ENCODE measurements at places on chromosomes 6 and 20.
A peak's percentile ranks its signal among the peaks of the same experiment; 100 is the strongest.

DNA sequence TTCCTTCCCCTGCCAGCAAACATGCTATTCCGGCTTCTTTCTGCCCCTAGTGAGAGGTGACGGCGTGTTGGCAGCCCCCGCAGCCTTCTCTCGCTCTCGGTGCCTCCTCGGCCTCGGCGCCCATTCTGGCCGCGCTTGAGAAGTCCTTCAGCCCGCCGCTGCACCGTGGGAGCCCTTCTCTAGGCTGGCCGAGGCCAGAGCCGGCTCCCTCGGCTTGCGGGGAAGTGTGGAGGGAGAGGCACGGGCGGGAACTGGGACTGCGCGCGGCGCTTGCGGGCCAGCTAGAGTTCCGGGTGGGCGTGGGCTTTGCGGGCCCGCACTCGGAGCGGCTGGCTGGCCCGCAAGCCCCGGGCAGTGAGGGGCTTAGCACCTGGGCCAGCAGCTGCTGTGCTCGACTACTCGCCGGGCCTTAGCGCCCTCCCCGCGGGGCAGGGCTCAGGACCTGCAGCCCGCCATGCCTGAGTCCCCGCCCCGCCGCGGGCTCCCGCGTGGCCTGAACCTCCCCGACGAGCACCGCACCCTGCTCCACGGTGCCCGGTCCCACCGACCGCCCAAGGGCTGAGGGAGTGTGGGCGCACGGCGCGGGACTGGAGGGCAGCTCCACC lies 20.0 kb upstream of the PXDC1 start:
- DNase-seq, result no peak

GRCh38 chr6:56772737-56773184 lies 130.1 kb upstream of the DST start:
- no peak for DNase-seq

- no peak for DNase-seq
Measured at GRCh38 chr6:22653980-22654610, 84.7 kb downstream of the HDGFL1 start.

- DNase-seq, result no peak
Measured at GRCh38 chr6:53727748-53728147, 62.2 kb upstream of the KLHL31 start.

DNA sequence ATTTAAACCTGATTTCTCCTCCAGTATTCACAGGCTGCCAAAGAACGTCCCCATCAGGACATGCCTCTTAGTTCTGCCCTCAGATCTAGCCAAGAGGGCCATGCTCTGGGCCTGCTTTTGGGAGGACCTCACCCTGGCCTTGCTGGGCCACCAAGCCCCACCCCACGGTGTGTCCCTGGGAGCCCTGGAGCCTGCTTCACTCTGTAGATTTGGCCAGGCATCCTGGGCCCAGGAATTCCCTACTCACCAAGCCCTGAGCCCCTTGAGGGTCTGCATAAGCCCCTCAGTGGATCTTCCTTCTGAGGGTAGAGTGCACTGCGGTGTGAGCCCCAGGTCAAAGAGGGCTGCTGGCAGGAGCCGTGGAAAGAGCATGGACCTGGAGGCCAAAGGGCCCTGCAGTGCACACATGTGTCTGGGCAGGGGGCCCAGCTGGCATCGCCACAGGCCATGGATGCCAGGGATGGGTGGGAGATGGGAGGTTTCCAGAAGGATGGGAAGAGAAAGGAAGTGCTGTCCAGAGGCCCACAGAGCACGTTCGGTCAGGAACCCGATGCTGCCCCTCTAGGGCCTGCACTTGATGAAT lies 98.0 kb downstream of the DACT2 start:
- no peak for DNase-seq

- no peak for DNase-seq
Measured at GRCh38 chr6:80341330-80341729, 234.9 kb downstream of the BCKDHB start.

DNA sequence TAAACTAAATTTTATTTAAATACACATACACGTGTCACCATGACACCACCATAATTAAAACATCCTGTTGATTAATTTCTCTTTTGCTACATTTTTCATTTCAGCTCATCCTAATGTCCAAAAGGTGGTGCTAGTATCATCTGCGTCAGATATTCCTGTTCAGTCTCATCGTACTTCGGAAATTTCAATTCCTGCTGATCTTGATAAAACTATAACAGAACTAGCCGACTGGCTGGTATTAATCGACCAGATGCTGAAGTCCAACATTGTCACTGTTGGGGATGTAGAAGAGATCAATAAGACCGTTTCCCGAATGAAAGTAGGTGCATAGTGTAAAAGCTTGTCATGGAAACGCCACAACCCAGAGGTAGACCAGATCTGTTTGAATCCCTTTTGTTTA lies 263.4 kb downstream of the UTRN start:
- no peak for DNase-seq

GRCh38 chr6:137490961-137491360 lies 3.2 kb downstream of the OLIG3 start:
- no peak for DNase-seq

DNA sequence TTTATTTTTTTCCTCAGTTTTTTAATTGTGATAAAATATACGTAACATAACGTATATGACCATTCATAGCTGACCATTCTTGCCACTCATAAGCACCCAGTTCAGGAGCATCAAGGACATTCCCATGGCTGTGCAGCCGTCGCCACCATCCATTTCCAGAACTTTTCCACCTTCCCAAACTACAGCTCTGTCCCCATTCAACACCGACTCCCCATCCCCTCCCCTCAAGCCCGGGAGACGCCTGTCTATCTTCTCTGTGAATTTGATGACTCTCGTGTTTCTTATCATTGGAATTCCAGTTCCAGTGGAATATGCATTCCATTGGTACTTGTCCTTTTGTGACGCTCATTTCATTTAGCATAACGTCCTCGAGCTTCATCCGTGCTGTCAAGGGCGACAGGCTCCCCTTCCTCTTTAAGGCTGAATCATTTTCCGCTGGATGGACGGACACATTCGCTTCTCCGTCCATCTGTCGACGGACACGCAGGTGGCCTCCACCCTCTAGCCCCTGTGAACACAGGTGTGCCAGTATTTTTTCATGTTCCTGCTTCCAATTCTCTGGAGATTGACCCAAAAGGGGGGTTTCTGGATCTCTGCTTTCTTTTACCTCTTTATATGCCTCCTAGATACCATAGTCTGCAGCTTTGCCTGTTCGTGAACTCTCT lies 88.1 kb downstream of the YTHDF1 start:
- no peak for DNase-seq

- DNase-seq, result no peak
Measured at GRCh38 chr6:49155316-49155715, 307.7 kb downstream of the MMUT start.

GRCh38 chr6:134446896-134447295 lies 129.0 kb upstream of the SGK1 start:
- DNase-seq, result no peak

DNA sequence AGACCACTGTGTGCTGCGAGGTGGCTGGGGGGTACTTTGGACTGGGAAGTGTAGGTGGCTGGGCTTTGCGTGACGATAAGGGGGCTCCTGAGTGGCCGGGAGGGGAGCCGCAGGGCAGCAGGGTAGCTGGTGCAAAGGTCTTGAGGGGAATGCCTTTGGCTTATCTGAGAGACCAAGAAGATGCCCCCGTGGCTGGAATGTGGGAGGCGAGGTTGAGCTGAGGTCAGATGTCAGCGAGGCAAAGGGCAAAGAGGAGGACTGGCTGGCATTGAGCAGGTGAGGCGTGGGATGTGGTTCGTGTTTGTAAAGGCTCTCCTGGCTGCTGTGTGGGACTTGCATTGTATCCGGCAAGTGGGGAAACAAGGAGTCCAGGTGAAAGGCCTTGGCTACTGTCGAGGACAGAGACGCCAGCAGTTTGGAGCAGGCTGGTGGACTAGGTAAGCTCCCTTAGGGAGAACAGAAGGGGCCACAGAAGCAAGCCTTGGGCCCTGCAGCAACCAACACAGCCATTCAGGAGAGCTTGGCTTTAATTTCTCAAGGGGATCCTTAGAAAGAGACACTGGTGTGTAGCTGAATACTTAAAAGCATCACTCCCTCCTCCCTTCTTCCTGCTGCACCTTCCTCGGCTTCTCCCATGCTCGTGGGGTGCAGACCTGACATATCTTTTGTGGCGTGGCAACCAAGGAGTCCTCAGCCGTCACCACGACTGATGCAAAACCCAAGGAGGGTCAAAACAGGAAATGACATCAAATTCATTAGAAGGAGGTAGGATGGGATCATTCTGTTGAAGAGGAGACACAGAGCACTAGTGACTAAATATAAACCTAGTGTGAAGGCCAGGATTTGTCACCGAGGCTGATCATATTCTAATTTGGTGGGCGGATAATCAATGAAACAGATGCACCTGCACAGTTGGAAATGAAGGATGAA lies 53.5 kb upstream of the ERVFRD-1 start:
- DNase-seq, result no peak

GRCh38 chr6:43143235-43144128 lies 27.6 kb upstream of the SRF start:
- peak; percentile 74 for DNase-seq

GRCh38 chr20:11778206-11778570 lies 139.5 kb upstream of the BTBD3 start:
- DNase-seq, result no peak

DNA sequence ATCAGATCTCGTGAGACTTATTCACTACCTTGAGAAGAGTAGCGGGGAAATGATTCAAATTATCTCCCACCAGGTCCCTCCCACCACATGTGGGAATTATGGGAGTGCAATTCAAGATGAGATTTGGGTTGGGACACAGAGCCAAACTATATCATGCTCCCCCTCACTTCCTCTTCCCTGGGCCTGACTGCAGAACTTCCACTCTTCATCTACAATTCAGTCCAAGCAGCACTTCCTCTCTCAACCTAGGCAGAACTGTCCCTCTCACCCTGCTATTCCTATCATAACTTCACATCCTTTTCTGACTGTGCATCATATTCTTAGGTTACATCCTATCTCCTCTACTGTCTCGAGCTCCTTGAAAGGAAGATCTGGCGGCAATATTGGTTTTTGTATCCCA lies 184.0 kb upstream of the HDDC2 start:
- no peak for DNase-seq

DNA sequence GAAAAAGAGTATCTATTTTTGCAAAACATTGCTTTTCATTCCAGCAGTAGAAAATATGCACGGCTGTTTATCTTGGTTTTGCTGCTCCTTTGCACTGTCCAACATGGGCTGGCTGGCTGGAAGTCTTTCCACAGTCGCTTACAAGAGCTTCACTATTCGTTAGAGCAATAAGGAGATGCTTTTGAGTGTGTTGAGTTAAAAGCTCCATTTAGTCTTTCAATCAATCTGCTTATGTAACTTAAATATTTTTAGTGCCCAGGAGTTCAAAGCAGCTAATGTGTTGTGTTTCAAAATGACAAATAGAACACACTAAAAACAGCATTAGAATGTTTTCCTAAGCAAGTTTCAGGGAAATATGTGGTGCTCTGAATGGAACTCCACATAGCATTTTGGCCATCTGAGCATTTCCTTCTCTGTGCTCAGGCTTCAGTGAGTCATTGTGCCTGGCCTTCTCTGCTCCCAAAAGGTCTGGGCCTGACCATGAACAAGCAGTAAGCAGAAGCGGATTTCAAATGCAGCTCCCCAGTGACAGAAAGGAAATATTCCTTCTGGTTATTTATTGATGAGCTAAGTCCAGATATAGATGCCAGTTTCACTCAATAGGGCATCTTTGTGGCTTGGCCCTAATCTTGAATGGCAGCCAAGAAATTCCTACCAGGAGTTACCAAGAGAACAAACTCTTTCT lies 580.3 kb downstream of the TENT5A start:
- DNase-seq, result no peak

DNA sequence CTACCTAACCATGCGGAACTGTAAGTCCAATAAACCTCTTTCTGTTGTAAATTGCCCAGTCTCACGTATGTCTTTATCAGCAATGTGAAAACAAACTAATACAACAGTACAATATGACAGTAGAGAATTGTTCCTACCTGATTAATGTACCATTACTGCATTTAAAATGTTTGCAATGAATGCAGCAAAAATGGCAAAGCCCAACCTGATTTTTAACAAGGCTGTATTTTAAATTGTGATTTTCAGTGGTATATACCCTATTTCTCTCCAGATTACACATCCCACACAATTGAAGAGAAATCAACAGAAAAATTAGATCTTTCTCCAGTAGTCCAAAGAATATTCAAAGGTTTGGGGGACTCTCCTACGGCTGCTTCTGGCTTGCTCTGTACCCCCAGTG lies 3.3 kb upstream of the PCSK2 start:
- no peak for DNase-seq

GRCh38 chr6:72363844-72364740 lies 257.8 kb upstream of the KCNQ5 start:
- DNase-seq, result no peak

DNA sequence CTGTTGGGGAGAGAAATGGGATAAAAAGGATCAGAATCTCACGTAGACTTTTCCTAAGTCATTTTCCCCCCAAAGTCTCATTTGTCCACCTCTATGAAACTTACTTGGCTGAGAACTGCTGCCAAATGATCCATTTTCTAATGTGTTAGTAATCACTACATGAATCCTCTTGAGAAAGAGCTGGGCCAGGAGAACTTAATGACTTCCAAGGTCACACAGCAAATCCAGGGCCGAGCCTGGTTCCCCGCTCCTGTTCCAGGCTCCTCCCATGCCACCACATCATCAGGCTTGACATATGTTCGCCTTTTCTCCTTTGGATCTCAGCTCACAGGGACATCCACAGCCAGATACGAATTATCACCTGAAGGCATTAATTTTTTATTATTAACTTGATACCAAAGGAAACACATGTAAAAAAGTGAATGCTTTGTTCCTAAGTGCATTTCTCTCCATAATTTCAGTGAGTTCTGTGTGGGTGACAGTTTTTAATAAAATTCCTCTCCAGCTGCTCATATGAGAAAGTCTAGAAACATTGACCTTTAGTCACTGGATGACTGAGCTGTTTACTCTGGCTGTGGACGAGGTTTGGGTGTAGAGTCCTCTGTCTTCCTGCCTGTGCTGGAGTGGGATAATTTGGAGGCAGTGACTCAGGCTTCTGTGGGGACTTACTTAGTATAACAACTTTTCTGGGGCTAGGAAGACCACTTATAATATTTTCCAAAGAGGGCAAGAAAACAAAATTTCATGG lies 276.3 kb downstream of the PAX1 start:
- no peak for DNase-seq

GRCh38 chr6:10951675-10952282 lies 64.9 kb downstream of the SYCP2L start:
- peak; percentile 13 for DNase-seq

DNA sequence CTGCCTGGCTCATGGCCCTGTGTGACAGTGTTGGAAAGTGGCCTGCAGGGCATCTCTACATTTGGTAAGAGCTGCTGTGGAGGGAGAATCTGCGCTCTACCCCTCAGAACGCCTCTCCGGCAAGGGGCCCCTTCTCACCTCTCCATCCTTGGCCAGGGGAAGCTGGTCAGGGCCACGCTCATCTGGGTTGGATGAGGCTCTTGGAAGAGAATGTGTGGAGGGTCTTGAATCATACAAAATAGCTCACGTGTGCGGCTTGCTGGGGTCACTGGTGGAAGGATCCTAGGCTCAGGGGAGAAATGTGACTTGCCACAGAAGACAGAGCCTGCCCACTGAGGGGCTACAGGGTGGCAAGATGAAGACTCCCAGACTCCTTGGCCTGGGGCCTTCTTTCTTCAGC lies 105.0 kb downstream of the SCML4 start:
- no peak for DNase-seq

GRCh38 chr6:138795809-138796603 lies at the start of gene ECT2L:
Gene ECT2L (plus strand): TSS chr6:138796087. CDS start chr6:138813275, 17,188 bp downstream.
- no peak for DNase-seq

Data from inflammatory macrophage (primary cell).